Fibroblast of skin of scalp (primary cell): ENCODE measurements at places on chromosomes 1 and 21.

DNA sequence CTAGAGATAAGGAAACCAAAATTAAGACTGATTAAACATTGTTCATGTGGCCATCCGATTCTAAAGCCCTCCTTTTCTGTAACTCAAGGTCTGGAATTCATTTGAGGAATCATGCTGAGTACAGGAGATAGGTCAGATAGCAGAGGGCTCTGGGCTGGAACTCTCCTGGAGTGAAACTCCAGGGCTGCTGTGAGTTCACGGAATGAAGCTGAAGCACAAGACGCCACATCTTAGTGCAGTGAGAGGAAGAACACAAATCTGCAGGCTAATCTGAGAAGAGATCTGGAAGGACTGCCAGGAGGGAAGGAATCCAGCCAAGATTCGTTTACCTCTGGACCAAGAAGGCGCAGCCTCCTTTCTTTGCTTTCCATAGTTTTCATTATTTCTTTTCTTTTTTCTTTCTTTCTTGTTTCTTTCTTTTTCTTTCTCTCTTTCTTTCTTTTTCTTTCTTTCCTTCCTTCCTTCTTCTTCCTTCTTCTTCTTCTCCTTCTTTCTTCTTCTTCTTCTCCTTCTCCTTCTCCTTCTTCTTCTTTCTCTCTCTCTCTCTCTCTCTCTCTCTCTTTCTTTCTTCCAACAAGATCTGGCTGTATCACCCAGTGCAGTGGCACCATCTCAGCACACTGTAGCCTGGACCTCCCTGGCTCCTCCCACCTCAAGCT, 74.8 kb upstream of the ATP1B1 start:
- DNase-seq = no peak

DNA sequence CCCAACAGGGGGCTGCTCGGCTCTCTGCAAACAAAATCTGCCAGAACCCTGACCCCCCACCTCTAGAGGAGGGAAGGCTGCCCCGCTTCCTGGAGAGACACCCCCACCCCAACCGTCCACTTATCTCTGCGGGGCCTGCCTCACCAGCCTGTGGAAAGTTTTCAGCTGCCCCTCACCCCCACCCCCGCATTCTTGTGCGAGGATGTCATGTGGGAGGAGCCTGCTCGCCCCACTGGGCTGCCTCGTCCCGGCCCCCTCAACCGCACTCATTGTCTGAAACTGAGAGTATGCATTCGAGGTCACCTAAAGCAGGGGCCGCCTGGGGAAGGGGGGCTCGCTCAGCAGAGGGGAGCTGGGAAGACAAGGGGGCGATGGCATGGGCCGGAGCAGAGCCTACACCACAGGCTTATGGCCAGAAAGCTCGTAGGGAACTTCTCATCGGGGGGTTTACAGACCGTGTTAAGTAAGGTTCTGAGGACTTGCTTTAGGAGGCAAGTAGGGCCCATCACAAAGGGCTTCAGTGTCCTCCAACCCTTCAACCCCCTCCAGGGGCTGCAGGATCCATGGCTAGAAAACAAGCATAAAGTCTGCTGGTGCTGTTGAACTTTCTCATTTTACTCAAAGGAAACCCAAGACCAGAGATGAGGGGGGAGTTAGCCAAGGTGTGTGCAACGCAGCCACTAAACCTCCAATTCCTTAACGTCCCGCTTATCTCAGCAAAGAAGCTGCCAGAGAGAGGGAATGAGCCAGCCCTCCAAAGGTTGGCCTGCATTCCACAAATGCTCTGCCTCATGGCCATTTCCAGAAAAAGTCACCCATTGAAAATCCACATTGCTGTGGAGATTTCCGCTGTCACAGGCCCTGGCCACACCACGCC, 9.4 kb downstream of the EPHA2 start:
- DNase-seq = peak; percentile 94

DNA sequence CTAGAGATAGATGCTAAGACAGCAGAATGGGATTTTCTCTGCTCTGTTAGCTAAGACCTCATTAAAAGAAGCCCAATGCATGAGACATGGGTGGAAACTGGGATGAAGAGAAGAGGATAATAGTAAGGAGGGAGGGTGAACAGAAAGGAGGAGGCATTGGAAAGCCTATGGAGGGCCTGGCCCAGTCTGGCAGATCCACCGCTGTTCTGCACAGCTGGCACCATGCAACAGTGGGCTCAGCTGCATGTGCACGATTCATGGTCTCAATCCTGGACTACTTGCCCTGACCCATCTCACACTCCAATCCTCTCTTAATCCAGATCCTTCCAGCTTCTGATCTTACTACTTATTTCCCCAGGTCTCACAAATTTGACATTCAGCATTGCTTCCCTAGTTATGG, 2.2 kb downstream of the PHC2 start:
- no peak for DNase-seq

DNA sequence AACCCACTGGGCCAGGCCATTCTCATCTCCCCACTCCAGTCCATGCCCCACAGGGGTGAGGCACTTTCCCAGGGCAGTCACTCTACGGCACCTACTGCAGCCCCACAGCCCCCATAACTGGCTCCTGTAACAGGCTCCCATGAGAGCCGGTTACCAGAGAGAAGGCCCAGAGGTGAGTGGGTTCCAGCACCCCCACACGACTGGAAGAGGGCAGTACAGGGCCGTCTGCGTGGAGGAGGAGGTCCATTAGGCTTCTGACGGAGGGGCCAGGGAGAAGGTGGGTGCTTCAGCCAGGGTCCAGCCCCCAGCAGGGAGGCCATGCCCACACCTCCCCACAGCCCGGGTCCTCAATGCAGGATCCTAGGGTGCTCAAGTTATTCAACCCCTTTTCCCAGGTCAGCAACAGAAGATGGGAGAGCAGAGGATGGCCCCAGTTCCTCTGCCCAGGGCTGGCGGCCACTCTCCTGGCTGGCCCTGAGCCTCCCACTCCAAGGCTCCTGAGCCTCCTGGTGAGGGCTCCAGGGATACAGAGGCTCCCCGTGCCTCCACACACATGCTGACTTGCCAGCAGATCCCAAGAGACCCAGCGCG, 1.6 kb downstream of the ACAP3 start:
- peak; percentile 37 for DNase-seq

DNA sequence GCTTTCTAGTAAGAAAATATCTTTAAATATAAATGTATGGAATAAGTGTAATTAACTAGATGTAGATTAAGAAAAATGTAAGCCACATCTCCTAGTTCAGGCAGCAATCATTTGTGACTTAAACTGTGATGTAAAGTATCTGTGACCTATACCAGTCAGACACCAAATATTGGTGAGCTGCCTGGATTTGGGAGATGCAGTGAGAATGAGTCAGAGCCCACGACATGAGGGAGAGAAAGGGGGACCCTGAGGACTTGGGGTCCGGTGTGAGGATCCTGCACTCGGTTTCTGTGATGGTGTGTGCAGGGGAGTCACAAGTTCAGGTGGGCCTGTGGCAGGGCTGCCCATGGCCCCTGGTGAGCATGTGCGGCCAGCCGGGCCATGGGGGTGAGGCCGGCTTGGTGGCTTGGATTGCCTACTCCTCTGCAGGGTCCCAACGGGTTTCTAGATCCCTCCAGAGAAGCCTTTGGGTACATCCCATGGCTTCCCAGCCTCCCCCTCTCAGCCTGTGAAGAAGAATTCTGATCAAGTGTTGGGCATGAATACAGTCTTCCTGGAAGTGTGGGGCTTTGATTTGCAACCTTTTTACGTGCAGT, 19.0 kb upstream of the ABCG1 start:
- DNase-seq = peak; percentile 46

- no peak for DNase-seq
These were observed 1.6 kb downstream of the PPP1R15B start for GRCh38 chr1:204409836-204410687.

DNA sequence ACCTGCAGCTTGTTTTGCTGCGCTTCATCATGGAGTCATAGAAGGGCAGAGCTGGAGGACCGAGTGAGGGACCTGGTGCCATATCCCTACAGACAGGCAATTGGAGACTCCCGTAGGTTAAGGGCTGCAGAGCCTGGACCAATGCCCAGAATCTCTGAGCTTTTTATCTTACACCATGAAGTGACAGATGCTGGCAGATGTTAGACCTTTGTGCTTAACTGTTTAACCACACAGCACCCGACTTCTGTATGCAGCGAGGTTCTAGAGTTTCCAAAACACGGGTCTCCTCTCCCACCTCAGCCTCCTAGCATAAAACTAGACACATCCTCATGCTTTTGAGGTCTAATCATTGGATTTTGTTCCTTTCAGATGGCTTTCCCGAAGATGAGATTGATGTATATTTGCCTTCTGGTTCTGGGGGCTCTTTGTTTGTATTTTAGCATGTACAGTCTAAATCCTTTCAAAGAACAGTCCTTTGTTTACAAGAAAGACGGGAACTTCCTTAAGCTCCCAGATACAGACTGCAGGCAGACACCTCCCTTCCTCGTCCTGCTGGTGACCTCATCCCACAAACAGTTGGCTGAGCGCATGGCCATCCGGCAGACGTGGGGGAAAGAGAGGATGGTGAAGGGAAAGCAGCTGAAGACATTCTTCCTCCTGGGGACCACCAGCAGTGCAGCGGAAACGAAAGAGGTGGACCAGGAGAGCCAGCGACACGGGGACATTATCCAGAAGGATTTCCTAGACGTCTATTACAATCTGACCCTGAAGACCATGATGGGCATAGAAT, 47.6 kb downstream of the B3GALT5 start:
- peak; percentile 88 for DNase-seq

DNA sequence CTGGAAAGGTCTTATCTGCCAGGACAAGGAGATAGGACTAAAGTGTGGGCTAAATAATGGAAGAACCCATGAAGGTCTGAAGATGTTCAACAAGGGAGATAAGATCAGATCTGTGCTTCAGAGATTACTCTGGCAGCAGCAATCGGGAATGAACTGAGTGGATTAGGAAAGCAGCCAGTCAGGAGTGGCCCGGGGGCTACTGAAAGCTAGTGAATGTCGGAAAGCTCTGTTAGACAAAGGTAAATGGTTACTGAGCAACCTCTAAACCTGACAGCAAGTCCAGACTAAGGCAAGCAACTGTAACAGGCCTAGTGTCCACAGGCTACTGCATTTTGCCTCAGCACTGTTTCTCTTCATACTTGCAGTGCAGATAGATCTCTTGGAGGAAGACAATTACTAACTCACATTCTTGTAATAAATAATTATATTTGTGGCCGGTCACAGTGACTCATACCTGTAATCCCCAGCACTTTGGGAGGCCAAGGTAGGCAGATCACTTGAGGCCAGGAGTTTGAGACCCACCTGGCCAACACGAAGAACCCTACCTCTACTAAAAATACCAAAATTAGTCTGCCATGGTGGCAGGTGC, 12.5 kb downstream of the IQGAP3 start:
- DNase-seq = no peak

- no peak for DNase-seq
These were observed 775 bp downstream of the TMEM125 start for GRCh38 chr1:43270421-43271095.

DNA sequence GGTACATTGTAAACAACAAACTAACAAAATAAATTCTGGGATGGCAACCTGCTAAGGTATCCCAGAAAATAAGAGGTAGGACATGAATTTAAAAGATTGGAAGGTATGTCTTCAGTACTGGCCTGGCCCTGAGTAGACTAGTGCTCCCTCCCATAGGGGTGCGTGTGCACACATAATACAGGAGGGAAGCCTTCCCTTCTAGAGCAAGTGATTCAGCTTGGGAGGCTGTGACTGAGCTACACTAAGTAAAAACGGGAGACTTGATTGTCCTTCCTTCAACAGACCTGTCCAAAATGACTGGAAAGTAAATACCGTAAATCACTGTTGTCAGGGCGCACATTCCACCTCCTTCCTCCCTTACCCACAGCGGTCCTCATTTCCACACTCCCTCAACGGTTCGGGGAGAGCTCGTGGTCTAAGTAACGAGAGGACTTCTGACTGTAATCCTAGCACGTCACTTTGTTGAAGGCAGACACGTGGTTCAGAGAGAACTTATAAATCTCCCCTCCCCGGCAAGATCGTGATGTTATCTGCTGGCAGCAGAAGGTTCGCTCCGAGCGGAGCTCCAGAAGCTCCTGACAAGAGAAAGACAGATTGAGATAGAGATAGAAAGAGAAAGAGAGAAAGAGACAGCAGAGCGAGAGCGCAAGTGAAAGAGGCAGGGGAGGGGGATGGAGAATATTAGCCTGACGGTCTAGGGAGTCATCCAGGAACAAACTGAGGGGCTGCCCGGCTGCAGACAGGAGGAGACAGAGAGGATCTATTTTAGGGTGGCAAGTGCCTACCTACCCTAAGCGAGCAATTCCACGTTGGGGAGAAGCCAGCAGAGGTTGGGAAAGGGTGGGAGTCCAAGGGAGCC, at the start of gene TGFB2:
TSS of gene TGFB2 (plus strand) at position 523 of the 859 bp plus-strand sequence. CDS start 1,366 bp downstream, outside the sequence.
- peak; percentile 82 for DNase-seq

DNA sequence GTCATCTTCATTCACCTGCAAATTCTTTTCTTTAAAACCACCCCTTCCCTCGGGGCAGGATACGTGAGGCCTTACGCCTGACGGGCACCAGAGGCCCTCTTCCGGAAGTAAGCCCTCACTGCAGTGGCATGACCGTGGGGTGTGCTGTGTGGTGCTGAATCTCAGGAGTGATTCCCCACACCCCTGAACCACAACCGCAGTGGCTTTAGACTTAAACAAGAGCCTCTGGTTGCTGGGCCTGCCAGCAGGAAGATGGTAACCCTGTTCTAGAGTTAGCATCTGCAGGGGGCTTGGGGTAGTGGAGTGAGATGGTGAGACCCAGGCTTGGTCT, 12.1 kb downstream of the BSND start:
- no peak for DNase-seq

DNA sequence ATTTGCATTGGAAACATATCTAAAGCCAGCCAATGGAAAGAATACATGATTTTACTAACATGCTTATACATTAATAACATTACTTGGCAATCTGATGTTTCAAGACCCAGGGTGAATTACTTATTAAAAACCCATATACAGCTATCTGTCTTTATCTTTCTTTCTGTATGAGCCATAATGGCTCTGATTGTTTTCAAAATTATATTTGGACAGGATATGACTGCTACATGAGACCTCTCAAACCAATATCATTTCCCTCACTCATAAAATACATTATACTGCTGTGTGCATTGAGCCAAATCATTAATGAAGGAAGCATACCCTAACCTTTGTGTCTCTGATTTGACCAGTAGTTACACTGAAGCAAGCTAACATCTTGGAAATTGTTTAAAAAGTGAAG, 205.9 kb upstream of the DPYD start:
- DNase-seq = no peak

DNA sequence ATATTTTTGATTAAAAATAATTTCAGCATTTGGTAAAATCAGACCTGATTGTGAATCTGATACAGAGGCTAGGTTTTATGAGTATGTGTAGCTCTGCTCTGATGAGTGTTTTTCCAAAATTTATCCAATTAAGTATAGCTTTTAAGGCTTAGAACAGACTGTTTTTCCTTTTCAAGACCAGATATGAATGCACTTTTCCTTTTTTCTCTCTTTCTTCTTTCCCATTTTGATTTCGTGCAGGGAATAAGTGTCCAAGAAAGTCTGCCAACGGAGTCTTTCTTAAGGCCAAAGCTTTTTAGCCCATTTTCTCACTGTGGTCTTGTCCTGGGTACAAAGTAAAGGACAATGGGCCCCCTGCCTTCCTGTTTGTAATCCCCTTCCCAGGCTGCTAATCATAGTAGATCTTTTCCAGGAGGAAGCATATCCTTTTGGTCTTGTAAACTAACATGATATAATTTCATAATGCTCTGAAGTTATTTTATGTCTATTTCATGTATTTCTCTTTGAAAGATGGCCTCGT, 2.9 kb downstream of the KIF1B start:
- no peak for DNase-seq

- DNase-seq = no peak
These were observed 181.0 kb upstream of the KLHDC7A start for GRCh38 chr1:18299441-18300338.

GRCh38 chr1:198273748-198274295, 117.0 kb downstream of the NEK7 start:
- no peak for DNase-seq
